ENCODE measurements at places on chromosomes 16 and 17.

GRCh38 chr17:34318474-34318873, 761 bp upstream of the CCL8 start:
- DNase-seq = no peak

GRCh38 chr16:84769416-84769815, 50.4 kb upstream of the CRISPLD2 start:
- no peak for DNase-seq

GRCh38 chr17:50034498-50035364, 21.2 kb upstream of the ITGA3 start:
- DNase-seq = no peak

DNA sequence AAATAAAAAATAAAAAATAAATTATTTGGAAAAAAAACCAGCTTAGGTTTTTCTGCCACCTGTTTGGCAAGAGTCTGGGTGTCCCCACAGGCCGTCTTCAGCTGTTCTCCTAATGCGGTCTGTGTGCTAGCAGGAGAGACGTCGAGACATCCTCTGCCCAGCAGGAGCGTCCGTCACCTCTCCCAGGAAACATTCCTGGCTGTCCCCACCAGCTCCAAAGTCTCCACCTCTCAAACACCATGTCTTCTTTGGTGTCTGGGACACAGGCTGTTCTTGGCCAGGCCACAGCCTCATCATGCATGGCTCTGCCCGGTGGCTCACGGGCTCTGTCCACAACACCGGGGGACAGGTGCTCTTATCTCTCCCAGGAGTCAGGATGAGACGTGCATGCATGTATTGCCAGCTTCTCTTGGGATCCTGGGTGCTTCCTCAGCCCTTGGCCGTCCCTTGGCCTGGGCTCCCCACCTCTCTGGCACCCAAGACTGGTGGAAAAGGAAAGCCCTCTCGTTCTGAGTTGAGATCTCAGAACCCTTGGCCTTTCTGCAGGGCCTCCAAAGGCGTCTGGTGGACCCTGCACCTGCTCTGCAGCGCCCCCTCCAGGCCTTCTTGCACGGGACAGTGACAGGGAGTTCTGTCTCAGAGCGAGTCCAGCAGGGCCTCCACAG, 84.9 kb upstream of the CBX4 start:
- DNase-seq = no peak

All from fibroblast of upper back skin (primary cell).